Renal pelvis (tissue), 12 donors: ENCODE measurements at places on chromosomes 2 and 18.

DNA sequence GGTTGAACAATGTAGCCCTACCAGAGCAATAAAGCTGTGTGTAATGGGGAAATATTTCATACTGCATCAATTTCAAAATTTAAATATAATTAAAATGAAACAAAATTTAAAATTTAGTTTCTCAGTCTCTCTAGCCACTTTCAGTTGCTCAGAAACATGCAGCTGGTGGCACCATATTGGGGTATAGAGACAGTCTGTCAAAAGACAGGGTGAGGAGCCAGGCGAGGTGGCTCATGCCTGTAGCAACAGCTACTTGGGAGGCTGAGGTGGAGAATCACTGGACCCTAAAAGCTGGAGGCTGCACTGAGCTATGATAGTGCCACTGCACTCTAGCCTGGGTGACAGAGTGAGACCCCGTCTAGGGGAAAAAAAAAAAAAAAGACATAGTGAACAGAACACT, 20.1 kb downstream of the ANXA4 start:
- no peak for DNase-seq

DNA sequence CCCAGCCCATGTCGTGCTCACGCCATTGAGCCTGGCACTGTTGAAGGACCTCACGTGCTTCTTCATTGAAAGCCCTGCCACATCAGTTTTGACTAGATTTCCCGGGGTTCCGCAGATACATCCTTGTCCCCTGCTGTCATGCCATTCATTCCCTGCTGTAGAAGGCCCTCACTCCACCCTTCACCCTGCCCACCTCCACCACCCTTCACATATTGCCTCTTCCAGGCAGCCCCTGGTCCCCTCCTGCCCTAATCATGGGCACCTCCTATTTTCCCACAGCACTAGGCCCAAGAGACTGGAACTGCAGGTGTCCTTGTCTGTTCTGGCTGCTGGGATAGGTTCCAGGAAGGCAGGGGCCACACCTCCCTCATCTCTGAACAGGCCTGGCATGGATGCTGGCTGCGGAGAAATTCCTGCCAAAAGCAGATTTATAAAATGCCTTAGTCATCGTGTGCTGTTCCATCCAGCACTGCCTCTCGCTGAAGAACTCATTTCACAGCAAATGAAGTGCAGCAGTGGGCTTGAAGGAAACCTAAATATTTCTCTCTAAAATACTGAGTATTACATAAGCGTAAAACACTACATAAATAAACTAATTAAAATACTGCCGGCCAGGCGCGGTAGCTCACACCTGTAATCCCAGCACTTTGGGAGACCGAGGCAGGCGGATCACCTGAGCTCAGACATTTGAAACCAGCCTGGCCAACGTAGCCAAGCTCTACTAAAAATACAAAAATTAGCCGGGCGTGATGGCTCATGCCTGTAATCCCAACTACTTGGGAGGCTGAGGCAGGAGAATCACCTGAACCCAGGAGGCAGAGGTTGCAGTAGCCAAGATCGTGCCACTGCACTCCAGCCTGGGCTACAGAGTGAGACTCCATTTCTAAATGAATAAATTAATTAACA, 38.4 kb downstream of the EIF4E2 start:
- no peak for DNase-seq

- DNase-seq: peak; percentile 31
Measured at GRCh38 chr2:191927319-191927867, 80.5 kb upstream of the CAVIN2 start.

DNA sequence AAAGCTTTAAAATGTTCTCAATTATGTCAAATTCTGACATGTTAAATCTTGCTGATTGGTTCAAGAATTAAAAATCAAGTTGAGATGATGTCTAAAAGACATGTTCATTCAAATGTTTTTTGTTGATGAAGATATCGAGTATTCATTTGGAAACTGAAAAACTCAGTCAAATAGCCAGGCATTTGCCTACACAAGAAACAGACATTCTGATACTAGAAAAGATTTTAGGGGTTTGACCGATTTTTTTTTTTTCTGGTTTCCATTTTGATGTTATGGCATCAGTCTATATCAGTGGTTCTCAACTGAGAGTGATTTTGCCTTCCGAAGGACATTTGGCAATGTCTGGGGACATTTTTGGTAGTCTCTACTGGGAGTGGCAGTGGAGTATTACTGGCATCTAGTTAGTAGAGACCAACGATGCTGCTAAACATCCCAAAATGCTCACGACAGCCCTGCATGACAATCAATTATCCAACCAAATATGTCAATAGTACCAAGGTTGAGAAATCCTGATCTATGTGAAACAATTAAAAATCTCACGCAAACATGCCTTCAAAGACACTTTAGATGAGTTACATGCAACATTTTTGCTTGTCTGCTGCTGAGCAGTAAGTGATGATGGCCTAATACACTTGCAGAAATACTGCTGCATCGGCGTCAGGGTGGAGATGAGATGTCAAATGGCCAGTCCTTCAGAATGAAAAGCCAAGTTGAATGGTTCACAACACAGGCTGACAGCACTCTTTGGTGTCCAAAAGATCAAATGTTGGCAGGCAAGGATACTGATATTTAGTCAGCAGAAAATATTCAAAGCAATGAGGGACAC, 12.5 kb downstream of the RASGRP3 start:
- no peak for DNase-seq
